Activated CD4-positive, alpha-beta T cell treated with anti-CD3 and anti-CD28 coated beads, Interleukin-2, Interleukin-6, amounts not matched to agents 100 ng/mL and 50 ng/mL, durations not matched to agents 16 hours and 8 hours (primary cell): ENCODE measurements at places on chromosomes 1 and 21.

DNA sequence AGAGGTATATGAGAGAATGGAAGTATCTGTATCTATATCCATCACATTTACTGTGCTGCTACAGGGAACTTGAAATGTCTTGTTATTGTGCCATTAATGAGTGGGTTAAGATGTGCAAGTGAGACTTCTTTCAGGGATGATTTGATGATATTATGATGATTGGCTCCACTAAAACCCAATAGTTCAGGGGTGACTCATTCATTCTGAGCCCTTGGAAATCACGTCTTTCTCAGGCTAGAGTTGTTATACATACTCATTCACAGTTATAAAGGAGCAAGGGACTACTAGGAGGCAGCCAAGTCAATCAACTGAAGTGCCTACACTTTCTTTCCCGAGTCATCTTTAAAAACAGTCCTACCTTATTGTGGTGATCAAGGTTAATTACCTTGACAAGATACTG is 1109.8 kb upstream of the B3GALT2 start:
- DNase-seq = no peak

DNA sequence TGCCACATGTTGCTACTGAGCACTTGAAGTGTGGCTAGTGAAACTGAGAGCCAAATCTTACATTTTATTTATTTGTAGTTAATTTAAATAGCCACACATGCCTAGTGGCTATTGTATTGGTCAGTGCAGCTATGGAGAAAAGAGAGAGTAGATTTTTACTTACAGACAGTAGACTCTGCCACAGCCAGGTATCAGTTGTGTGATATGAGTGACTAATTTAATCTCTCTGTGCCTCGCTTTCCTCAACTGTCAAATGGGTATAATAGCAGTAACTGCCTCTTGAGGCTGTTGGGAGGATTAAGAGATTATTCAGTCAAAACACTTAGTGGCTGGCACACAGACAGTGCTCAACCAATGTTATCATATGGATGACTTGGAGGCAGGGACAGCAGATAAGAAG is 49.0 kb downstream of the UBE2T start:
- no peak for DNase-seq

DNA sequence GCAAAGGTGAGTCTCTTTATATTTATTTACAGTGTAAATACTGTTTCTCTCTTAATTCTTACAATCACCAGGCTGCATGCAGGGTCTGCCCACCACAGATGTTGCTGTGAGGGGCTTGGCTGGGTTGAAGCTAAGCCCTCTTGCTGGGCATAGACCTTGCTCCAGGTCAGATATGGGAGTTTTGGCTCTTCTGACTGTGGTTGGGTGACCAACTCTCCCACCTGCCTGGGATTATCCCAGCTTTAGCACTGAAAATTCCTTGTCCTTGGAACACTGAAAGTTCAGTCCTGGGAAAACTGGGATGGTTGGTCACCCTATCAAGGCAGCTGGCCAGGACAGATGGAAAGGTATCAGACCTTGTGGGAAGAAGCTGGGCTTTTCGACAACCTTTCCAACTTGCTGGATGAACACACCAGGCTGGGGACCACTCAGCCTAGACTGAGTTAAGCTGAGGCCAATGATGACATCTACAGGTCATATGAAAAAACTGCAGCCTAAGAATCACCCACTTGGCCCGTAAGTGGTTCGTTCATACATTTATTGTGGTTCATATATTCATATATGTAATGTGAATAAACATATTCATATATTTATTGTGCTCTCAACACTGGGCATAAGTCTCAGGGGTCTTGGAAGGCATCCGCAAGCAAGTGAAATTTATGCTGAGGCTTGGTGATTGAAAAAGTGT is 26.6 kb upstream of the HPDL start:
- DNase-seq = peak; percentile 67

GRCh38 chr21:43269440-43269839 is 100.6 kb downstream of the CRYAA start:
- peak; percentile 30 for DNase-seq

GRCh38 chr1:93442008-93442666 is 5.8 kb upstream of the FNBP1L start:
- DNase-seq = no peak

DNA sequence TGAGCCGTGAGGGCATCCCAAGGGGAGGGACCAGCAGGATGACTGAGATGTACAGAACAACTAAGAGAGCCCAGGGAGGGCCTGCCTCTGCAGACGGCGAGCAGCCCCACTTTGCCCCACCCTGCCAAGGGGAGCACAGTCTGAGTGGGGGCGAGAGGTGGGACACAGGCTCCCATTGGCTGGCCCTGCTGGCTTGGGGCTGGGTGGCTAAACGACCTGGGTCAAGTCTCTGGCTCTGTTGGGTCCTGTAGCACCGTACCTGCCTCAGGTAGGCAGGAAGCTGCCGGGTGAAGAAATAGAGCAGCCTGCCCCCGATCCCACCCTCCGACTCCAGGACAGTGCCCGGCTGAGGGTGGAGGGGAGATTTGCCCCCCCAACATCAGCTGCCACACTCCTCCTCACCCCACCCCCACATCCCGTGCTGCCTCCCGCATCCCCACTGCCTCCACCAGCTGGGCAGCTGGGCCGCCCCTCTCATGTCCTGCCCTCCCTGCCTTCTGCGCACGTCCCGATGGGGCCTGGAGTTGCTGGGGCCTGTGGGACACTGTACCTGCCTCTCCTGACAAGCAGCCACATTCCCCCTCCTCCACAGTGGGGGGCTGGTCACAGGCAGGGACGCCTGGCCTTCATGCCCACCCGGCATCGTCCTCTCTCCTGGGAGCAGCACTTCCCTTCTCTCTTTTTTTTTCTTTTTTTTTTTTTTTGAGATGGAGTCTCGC is 12.6 kb upstream of the PLEKHG5 start:
- DNase-seq = no peak
